AG09309 (cell line): ENCODE measurements at places on chromosomes 4 and X.

DNA sequence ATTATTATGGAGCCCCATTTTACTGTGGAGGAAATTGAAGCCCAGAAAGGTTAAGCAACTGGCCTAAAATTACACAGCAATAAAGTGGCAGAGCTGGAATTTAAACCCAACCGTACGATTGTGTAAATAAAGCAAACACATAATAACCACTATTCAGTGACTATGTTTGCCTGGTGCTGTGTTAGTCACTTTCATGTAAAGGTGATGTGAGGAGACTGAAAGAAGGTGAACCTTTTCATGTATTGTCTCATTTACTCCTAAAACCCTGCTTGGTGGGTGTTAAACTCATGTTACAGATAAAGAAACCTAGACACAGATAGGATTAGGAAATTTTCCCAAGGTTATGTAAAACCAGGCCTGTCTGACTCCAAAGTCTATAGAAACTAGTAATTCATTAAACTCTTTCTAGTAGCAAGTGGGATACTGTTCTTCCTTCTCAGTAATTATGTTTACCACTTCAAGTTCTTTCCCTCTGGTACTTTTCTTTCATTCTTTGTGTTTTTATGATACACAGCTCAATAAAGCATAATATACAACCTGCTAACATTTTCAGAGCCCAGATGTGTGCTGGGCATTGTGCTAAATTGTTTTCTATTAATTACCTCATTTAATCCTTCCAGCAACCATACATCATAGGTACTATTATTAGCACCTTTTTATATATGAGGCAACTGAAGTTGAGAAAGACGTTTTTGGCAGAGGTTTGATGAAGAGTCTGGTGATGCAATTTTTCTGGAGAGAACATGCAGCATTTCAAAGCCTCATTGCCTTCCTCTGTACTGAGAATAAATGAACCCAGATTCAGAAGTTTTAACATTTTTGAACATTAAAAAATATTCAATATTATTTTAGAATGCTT, 202.7 kb downstream of the SPRY1 start:
- peak; percentile 54 for DNase-seq

- no peak for DNase-seq
Measured at GRCh38 chr4:146437778-146438177, 84.0 kb downstream of the SLC10A7 start.

DNA sequence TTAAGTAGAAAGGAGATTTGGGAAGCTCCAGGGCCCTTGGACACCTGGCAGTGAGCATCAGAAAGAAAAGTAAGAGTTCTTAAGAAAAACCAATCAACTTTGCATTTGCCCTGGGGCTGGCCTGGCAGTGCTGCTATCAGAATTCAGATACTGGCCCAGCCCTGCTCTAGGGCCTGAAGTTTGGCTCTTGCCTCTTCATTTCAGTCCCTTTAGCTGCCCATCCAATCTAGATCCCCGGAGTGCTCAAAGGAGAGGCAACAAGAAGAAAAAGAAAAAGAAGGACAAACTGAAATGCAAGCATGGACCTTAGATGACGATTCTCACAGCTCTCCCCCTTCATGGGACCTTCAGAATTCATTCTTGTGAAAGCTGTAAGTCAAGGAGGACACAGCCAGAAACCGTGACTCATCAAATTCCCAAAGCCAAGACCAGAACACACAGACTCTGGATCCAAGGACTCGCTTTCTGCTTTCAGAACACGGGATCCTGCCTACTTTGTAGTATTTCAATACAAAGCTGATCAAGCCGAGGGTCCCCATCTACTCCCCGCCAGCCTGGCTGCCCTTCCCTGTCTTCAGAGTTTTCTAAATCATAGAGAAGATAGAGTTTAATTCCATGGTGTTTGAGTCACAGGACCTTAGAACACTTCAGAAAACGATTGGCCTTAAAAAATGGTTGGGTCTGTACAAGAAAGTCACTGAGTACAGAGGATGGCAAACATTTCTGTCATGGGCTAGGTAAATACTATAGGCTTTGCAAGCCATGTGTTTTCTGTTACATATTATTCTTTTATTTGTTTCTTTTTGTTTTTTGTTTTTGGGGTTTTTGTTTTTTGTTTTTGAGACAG, 103.7 kb downstream of the RBM47 start:
- peak; percentile 63 for DNase-seq

GRCh38 chr4:18296411-18296810, 274.9 kb upstream of the LCORL start:
- no peak for DNase-seq

DNA sequence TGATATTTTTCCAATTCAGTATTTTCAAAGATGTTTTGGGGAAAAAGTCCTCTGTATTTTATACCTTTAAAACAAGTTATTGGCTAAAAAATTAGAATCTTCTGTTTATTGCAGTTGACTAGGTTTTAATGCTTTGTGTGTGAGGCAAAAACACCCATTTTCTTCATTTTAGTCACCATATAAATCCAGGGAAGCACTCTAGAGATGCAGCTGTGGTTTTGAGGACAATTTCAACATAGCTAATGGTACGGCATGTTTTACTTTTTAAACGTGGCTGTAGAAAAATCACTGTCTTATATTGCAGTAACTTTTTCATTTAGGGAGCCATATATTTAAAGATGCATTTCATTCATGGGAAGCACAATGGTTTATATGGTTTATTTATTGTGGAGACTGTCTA, 129.1 kb upstream of the PITX2 start:
- DNase-seq = peak; percentile 11

DNA sequence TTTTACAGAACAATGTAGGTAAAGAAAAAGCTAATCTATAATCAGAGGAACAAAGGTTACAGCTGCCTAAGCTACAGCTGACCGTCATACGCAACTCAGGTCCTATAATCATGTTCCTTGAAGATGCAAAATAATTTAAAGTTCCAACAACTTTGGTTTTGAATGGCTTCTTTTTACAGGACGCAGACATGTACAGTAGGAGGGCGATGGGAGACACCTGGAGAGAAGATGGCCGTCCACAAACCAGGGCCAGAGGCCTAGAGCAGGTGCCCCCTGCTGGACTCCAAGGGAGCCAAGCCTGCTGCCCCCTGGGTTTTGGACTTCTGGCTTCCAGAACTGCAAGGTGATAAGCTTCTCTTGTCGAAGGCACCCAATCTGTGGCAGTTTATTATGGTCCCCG, 10.6 kb downstream of the HGFAC start:
- no peak for DNase-seq

DNA sequence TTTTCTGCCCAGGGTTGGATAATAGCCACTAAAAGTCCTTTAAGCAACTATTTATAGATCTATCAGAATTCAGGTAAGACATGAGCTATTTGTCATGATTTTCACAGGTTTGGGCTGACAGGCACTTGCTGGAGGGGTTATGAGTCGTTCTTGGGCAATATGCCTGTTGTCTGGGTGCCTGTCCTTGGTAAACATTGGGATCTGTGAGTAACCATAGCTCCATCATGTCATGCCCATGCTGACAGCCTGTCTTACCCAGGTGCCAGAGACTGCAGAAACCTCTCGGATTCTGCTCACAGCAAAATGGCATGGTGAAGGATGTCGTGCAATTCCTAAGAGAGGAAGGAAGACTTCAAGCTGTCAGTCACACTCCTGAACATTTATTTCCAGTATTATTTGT, 116.0 kb upstream of the PUDP start:
- DNase-seq = peak; percentile 16

GRCh38 chr4:75920327-75920726, 18.1 kb upstream of the PPEF2 start:
- DNase-seq = no peak

- no peak for DNase-seq
Measured at GRCh38 chr4:162727232-162727631, 439.5 kb downstream of the NAF1 start.

GRCh38 chr4:138636781-138637180, 378.8 kb upstream of the NOCT start:
- DNase-seq = no peak

DNA sequence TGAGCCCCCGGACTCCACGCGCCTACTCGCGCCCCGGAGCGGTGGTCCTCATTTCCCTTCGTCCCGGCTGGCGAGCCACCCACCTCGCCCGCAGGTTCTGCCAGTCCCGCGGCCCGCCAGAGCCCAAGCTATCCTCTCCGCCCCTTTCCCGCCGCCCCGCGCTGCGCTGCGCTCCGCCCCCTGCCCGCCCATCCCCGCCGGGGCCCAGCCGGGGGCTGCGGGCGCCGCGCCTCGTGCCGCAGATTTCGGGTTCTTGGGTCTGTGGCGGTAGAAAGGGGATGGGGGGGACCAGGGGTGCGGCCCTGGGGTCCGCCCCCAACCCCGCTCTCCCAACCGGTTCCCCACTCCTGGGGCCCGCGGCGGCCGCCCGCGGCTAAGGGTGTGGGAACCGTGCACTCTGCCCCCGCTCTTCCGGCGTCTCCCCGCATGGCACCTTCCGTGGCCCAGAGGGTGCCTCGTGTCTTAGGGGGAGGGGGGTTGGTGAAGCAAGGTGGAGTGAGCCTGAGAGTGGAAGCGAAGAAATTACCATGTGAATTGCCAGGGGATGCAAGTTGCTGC, 650.8 kb upstream of the DIPK2B start:
- no peak for DNase-seq

DNA sequence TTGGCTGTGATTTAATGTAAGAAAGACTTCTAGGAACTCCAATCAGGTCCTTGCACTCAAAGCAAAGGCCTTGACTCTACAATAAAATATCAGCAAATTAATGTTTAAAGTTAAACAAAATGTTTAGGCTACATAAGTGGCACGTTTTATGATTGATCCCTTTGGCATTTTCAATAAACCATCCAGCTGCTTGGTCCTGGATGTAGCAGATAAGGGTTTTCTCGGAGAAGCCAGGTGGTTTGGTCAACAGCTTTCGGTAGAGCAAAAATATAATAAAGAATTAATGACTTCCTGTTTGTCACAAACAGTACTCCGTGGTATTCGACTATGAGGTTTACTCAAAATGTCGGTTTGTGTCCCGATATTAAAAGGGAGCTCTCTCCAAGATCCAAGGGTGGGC, 95.8 kb downstream of the GEMIN8 start:
- DNase-seq = no peak

- DNase-seq = no peak
Measured at GRCh38 chrX:9403374-9403773, 61.5 kb upstream of the TBL1X start.
